ENCODE measurements at places on chromosomes 12 and 14.

DNA sequence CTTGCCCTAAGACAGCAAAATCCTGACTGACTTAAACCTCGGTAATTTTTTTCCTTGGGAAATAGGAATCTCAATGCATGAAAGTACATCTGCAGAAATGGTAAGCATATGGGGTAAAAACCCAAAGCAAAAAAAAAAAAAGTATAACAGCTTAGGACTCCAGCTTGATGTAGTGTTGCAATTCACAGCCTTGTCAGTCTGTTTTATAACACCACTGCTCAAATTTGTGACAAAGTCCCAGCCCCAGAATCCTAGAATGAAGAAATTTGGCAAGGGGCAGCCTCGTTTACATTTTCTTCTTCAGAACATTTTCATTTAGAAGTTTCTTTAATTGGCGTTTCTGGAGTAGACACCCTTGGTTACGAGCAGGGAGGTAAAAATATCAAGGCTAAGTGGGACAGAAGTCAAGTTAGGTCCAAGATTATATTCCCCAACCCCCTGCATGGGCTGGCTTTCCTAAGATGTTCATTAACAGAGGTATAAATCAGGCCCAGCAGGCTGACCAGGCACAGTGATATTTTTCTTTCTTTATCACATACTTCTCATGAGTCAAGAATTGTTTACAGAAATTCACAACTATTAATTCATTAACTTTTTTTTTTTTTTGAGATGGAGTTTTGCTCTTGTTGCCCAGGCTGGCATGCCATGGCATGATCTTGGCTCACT lies 424.0 kb downstream of the RMST start:
- no peak for DNase-seq

DNA sequence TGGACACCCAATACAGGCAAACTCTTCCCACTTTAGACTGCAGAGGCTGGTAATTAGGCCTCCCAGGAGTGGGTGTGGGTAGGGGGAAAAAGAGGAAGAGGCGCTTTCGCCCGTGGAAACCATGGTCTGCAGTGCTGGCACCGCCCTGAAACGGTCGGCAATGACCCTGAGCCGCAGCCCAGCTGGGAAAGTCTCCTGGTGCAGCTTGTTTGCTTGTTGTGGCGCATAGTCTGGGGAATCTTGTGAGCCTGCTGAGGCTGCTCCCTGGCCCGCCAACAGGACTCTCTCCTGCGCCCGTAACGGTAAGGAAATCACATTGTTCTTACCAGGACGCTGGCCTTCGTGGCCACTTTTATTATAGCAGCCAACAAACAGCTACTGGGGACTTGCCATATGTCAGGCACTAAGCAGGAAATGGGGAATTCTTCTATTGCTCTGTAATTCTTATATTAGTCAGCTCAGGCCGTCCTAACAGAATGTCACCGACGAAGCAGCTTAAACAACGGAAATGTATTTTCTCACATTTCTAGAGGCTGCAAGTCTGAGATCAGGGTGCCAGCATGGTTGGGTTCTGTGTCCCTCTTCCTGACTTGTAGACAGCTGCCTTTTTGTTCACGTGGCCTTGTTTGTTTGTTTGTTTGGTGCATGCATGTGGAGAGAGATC lies 52.5 kb upstream of the RIN3 start:
- no peak for DNase-seq

DNA sequence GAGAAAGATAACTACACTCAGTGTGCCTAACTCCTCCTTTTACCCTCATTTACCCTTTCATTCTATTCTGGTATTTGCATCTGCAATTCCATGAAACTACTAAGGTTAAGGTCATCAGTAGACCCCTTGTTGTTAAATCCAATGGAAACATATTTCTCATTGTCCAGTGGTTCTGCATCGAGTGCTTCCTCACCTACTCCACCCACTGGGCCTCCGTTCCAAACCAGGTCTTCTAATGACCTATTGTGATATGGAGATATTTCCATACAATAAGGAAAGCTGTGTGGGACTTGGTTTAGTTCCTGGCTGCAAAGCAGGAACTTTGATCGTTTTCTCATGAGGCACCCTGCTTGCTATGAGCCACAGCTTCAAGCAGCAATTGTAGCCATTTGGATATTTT lies 99.5 kb upstream of the FSCB start:
- DNase-seq, result no peak

GRCh38 chr12:52358575-52359350 lies 8.5 kb downstream of the KRT85 start:
- DNase-seq, result no peak

GRCh38 chr12:26017484-26018211 lies 59.2 kb downstream of the RASSF8 start:
- DNase-seq, result no peak

- no peak for DNase-seq
Measured at GRCh38 chr14:65492266-65492665, 79.7 kb downstream of the FUT8 start.

GRCh38 chr12:124995200-124995961 lies 1.9 kb downstream of the BRI3BP start:
- DNase-seq, result no peak

DNA sequence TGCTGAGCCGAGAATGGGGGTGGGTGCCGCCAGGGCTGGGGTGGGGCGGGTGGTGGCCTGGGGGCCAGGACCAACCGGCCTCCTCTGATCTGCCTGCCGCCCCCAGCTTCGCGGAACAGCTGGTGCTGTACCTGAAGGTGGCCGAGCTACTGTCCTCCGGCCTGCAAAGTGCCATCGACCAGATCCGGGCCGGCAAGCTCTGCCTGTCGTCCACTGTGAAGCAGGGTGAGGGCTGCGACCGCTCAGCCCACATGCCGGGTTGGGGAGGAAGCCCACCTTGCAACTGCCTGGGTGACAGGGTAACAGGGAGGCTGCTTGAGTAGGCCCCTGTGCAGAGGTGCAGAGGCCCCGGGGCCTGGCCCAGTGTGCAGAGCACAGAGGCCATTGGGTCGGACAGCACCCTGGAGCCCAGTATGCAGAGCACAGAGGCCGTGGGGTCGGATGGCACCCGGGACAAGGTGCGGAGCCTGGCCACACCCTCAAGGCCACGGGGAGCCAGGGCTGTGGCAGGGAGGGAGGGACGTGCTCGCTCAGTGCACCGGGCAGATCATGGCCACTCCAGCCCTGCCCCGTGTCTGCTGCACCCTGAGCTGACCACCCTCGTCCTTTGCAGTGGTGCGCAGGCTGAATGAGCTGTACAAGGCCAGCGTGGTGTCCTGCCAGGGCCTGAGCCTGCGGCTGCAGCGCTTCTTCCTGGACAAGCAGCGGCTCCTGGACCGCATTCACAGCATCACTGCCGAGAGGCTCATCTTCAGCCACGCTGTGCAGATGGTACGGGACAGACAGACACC lies 9.5 kb upstream of the PUS1 start:
- DNase-seq, result no peak

GRCh38 chr14:42141328-42141727 lies 534.7 kb downstream of the LRFN5 start:
- no peak for DNase-seq

GRCh38 chr12:10365696-10366405 lies 24.0 kb downstream of the KLRK1 start:
- DNase-seq, result no peak

- DNase-seq, result no peak
Measured at GRCh38 chr12:114751712-114752111, 67.7 kb upstream of the TBX3 start.

DNA sequence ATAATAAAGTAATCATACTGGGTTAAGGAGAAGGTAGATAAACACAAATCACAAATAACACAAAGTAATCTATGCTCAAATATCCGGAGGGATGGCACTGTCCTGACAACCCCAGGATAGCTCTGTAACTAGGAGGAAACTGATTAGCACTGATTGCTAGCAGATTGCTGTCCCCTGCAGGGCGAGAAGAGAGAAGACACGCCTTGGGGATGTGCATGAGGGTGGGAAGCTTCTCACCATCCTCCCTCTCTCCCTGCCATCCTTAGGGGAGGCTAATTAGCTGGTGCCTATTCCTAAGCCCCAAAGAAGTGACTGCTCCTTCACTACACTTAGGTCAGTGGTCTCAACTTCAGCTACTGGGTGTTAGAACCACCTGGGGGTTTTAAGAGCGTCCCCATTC lies 27.0 kb upstream of the TMEM260 start:
- DNase-seq, result no peak

- no peak for DNase-seq
Measured at GRCh38 chr12:42705863-42706262, 116.3 kb upstream of the PRICKLE1 start.

DNA sequence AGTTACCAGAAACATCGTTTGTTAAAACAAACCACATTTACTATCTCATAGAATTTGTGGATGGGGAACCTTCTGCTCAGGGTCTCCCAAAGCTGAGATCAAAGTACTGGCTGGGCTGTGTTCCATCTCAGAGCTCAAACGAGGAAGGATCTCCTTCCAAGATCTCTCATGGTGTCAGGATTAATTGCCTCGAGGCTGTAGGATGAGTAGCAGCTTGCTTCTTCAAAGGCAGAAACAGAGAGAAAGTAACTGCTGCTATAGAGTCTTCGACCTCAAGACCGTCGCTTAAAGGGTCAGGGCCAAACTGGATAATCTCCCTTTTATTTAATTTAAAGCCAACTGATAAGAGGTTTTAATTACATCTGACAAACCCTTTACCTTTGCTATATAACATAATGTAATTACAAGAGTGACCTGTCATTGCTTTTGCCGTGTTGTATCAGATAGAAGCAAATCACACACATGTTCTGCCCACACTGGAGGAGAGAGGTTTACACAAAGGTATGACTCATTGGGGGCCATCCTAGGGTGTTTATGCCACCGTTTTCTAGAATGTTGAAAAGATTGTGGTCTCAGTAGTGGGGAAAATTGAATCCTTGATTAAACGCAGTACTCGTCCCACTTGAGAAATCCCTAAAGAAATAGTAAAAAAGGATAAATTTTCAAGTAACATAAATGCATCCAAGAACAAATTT lies 868.8 kb upstream of the TMEM132C start:
- no peak for DNase-seq

GRCh38 chr14:95255013-95255412 lies 64.7 kb downstream of the CLMN start:
- DNase-seq, result no peak

DNA sequence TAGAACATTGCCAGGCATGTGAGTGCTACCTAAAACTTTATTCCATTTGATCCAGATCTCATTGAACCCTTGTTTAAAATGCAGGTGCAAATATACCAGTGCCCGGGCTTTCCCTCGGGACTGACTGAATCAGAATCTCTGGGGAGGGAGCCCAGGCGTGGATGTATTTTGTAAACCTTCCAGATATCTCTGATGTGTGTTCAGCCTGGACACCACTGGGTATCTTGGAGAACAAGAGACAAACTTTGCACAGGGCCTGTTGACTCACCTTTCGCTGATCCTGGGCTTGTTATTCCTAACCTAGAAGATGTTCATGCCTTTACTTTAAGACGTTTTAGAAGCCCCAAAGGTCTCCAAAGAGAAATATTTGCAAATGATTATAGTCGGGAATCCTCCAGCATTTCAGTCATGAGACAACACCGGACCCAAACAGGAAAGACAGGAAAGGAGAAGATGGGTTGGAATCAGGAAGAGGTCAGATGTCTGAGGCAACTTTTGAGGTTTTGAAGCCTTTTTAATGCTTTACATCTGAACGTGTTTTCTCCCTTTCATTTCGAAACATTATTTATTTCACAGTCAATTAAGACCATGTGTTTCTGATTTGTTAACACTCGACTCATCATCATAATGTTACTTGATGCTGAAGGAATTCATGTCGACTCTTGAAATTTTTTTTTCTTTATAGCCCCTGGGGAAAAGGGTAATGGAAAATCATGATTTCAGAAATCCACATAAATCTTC lies 118.6 kb downstream of the PLXNC1 start:
- no peak for DNase-seq

- no peak for DNase-seq
Measured at GRCh38 chr12:20883288-20883687, 72.8 kb downstream of the SLCO1B3 start.

GRCh38 chr14:22489244-22489545 lies 99.8 kb downstream of the DAD1 start:
- no peak for DNase-seq

DNA sequence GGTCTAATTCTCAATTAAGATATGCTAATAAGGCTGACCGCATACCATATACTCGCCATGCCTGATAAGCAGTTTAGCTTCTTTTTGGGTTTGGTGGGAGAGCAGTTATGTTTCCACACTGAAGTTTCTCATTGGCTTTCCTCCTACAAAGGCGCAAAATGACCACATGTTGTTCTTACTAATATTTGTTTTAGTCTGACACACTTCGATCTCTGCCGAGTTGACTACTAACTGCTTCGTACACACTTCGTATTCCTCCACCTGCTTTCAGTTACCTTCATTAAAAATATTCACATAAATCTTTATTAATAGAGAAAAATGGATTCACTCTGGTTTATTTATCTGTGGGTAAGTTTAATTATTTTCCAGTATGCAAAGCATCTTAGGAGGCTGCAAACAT lies 41.7 kb downstream of the EMP1 start:
- no peak for DNase-seq

- no peak for DNase-seq
Measured at GRCh38 chr14:75826599-75826998, 155.2 kb downstream of the TGFB3 start.

DNA sequence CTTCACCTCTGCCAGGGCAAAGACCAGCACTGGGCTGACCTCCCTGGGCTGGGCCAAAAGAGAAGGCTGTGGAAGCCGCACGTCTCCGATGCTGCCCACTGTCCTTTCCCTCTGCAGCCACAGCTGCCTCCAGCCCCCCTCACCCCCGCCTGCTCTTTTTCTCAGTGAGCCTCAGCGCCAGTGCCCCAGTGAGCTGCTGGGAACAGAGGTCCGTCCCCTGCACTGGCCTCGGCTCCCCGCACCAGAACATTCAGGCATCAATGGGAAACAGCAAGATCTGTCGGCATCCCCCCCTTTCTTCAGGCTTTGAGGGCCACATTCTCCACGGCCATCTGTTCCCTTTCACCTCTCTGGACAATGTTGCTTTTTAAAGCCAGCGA lies 398.1 kb downstream of the ZFP36L1 start:
- DNase-seq, result no peak

DNA sequence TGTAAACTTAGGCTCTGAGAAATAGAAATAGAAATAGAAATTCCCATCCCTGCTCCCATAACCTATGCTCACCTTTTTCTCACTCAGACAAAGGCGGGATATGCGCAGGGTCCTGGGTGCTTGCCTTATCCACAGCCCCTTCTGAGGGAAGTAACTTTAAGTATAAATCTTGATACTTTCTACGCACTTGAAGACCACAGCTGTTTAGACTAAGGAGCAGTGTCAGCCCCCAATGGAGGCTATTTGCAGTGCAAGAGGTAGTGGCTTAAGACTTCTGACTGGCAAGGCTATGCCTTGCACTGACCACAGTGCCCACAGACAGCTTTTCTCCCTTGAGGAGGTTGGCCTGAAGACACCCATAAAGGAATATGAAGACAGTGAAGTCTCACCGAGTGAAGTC lies 35.2 kb downstream of the ASCL1 start:
- DNase-seq, result no peak
